ENCODE measurements at places on chromosomes 16 and 17.

DNA sequence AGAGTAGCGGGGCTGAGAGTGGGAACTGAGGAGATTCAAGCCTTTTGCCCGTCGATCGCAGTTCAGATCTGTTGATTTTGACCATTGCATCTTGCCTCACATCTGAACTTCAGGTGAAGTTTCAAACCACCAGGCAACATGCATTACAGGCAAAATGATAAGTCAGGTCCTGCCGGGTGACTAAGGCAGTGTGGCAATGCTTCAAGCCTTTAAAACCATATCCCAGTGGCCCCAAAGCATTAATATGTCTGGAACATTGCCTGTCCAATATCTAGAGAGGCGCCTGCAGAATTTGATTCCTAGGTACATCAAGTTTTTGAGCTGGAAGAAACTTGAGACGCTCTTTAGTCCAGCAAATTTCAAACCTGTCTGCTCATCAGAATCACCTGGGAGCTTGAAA lies 502.8 kb downstream of the MAF start:
- no peak for DNase-seq

- DNase-seq = no peak
Measured at GRCh38 chr17:8019665-8020650, 17.5 kb downstream of the GUCY2D start.

DNA sequence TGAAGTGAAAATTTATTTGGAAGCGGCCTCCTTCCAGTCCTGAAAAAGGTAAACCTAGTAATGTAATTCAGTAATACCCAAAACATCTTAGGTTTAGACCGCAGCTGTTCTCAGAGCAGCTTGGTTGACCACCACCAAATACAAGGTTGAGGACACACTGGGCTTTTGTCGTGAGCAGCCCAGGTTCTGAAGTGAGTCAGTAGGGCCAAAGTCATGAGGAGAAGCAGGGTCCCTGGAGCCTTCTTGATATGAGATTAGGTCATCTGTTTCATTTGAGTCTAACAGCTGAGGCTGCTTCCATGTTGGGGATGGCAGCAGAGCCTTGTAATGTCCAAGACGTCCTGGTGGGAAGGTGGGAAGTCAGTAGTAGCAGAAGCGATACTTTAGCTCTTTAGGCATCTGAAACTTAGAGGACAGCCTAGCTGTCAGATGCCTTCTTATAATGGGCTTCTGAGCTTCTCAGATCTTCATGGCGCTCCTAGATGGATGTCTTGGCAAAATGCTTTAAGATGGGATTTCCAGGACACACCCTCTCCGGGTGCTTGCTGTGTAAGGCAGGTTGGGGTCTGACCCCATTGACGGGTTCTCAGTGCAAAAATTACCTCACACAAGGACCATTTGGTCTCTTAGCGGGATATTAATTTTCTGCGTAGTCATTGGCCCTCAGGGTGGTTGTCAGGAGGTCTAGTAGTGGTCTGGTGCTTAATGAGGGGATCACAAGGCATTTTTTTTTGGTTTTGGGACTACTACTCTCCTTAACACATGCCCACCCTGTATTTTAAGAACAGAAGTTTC lies 2.4 kb downstream of the ALKBH5 start:
- DNase-seq = no peak

DNA sequence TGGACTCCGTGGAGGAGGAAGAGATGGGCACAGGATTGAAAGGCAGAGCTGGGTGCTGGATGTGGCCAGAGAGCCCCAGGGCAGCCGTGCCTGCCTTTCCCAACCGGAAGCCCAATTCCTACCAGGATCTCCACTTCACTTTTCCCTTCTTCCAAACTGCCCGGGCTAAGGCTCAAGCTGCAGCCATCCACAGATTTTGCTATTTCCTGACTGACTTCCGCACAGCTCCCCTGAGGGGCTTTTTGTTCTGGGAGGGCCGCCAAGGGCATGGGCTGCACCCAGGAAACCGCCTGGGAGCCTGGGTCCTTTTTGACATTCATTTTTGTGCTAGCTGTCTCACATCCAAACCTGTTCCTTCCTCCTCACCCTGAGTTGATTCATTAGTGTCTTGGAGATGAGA lies 4.2 kb downstream of the SHISA6 start:
- DNase-seq = no peak

DNA sequence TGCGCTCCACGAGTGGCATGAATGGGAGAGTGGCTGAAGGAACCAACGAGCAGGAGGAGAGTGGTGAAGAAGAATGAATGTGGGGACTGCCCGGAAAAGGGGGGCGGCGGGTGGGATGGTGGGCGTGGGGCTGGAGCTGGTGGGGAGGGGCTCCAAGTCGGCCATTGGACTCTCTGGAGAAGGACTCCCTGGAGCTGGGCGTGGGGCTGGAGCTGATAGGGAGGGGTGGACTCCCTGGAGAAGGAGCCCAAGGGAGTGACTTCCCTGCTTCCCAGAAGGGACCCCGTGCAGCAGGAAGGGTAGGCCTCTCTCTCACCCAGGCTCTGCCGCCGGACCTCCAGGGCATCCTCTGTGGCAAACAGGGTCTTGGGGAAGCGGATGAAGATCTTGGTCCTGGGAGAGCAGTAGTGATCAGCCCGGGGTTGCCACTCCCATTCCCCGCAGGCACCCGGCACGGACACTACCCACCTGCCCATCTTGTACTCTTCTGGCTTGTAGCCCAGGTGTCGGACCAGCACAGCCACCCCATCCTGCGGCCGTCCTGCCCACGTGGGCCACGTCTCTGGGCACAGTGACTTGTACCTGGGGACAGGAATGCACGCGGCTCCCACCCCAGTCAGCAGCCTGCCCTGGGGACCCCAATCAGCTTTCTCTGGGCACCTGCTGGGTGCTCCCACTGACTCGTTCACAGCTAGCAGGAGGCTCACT lies 14.9 kb upstream of the CRK start:
- DNase-seq = no peak

- DNase-seq = no peak
Measured at GRCh38 chr16:82005027-82005830, 6.0 kb downstream of the SDR42E1 start.

- DNase-seq = no peak
Measured at GRCh38 chr16:54651440-54652195, 279.0 kb upstream of the IRX5 start.

- no peak for DNase-seq
Measured at GRCh38 chr17:30396129-30396528, 17.4 kb downstream of the CPD start.
